ENCODE measurements at places on chromosomes 5 and 9.

DNA sequence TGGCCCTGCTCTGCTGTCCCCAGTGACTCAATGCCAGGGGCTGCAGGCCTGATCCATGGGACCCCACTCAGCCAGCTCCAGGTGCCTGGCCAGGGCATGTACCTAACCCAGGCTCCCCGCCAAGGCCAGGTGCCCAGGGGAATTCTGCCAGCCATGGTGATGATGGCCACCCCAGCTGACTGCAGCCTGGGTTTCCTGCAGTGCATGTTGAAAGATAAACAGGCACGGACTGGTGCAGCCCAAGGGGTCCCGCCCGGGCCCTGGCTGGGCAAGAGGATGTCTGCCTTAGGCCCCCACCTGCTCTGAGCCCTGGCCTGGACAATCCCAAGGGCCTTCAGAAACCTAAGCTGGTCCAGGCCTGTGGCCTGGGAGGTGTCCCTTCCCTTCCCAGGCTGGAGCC is 1.2 kb downstream of the ABCA2 start:
- DNase-seq, result no peak

DNA sequence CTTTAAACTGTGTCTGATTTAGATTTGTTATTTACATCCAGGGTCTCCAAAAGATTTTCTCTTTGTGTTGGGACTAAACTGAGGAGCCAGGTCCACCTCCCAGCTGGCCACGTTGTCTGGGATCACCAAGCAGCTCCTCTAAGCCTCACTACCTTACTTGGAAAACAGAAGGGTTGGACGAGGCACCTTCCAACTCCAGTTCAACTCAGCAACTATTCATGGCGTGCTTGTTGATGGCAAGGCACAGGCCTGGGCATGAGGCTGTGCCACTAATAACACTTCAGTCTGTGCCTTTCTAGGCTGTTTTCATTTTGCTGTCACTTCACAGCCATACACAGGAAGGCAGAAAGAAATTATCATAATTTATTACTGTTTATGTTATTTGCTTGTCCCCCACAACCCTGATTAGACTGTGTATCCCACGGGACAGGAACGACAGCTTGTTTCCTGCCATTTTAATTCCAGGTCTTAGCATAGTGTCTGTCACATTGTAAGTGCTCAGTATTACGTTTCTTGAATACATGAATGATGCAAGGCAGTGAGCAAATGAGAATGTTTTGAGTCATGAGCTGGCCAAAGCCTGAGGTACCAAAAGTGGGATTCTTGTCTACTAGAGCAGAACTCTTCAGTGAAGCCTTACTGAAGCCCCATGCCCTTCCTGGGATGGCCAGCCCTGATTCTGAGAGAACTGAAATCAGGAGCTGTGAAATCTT is 125.8 kb downstream of the GALNT10 start:
- DNase-seq, result no peak

- DNase-seq, result no peak
These were observed 369.2 kb downstream of the PLK2 start for GRCh38 chr5:58090704-58091103.

DNA sequence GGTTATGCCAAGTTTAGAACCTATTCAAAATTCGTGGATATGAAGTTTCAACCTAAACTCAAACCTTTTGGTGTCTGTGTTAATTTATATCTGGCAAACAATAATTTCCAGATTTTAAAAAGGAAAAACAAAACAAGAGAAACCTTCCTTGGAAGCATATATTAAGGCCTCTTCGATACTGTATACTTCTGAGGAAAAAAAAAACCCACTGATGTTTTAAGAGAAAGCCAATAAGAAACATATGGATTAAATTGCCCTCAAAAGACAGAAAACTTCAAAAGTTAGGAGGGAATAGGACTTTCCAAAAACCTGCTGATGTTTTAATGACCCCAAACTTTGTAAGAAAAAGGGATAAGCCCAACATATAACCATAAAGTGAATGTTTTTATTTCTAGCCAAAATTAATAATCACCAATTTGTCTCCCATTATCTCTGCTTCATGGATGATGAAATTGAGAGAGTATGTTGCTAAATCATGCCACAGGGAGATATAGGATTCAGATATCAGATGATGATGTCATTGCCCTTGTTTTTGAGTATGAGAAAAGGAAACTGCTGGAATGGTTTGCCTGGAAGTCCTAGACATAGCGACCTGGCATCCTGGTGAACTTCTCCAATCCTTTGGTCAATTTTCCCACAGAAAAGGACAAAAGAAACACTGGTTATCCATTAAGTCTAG is 423.9 kb downstream of the DMRT2 start:
- no peak for DNase-seq

DNA sequence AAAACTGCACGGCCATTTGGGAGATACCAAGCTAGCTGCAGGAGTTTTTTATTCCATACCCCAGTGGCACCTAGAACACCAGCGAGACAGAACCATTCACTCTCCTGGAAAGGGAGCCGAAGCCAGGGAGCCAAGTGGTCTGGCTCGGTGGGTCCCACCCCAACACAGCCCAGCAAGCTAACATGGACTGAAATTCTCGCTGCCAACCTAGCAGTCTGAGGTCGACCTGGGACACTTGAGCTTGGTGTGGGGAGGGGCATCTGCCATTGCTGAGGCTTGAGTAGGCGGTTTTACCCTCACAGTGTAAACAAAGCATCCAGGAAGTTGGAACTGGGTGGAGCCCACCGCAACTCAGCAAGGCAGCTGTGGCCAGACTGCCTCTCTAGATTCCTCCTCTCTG is 108.9 kb upstream of the CHD1 start:
- no peak for DNase-seq

DNA sequence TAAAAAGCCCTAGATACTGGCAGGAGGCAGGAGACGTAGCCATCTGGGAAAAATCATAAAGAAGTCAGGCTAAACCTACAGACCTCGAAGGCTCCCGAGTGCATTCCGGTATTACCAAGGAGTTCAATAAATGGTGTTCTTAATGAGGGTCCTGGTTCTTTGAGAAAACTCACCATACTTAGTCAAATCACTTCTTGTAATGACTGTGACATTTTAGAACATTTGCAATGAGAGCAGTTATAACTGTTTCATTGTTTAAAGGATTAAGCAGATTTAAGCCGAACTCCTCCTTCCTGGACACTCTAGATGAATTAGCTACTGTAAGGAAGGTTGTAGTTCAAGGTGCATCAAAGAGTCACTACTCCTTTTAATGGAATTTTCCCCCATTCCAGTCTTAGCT is 67.8 kb downstream of the EFNA5 start:
- no peak for DNase-seq

DNA sequence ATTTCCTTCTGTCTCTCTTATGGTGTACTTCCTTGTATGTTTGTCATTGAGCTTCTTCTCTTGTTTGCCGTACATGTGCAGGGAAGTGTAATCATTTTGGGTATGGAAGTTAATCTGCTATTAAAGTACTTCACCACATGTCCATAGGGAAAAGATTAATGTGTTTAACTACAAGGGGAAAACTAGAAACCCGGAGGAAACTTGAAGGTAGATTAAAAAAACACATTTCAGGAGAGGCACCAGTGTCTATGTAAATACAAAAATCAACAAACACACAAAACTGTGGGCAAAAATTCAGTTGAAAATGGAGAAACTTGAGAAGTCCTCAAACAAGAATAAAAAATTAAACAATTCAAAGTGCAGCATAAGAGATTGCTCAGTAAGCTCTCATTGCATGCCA is 166.4 kb downstream of the PBX3 start:
- no peak for DNase-seq

- DNase-seq, result no peak
These were observed 9.1 kb upstream of the PJA2 start for GRCh38 chr5:109418712-109419352.

- no peak for DNase-seq
These were observed 21.5 kb downstream of the TMC1 start for GRCh38 chr9:72542917-72543316.

DNA sequence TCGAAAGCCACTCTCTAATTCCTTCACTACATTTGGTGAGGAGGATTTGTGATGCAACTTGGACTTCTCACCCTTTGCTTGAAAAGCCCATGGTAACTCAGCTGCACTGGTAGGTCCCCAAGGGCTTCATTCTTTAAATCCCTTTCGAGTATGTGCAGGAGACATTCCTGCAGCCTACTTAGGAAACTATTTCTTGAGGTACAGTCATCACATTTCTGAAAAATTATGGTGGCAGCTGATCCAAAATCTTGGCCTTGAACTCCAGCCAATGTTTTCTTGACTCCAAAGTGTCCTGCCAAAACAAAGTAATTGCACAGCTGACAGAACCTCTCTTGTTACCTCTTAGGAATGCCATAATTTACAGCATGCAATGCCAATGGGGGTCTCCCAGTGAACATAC is 99.7 kb downstream of the NPR3 start:
- no peak for DNase-seq

DNA sequence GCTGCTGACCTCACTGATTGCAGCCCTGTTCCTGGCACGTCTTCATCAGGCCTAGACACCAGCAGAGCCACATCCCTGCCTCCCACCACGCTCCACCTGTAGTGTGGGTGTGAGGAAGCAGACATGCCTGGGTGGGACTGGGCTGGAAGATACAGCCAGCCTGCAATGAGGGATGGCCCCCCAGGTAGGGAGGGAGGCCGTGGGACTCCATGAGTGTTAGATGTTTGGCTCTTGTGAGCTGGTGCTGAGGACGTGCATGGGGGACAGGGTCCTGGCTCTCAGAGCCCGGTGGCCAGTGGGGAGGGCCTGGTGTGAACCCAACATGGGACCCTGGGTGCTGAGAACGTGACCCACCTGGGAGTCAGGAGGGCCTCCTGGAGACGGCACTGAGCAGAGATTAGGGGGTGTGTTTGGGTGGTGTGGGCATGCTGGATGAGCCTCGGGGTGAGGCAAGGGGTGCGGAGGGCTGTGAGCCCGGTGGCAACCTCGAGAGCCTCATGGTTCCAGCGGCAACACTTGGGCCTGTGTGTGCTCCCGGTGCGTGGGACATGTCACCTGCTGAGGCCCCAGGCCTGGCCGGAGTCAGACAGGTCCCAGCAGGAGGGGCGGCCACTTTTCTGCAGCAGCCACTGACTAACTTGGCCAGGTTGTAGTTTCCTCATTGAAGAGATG is 87.6 kb downstream of the PHF2 start:
- no peak for DNase-seq

DNA sequence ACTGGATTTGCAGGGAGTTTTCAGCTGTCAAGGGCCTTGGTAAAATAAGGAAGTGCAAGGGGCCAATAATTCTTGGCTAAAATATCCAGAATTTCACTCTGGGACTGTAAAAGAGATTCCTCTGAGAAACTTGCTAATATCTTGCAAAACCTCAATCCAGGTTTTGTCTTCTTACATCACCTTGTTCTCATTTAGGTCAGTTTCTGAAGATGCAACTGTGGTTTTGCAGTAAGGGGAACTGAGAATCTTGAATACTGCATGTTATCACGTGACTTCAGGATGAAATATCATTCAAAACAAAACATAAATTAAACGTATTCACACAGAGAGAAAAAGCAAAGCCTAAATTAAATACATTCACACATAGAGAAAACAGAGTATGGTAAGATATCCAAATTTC is 35.0 kb upstream of the RIC1 start:
- DNase-seq, result peak; percentile 58

GRCh38 chr5:65068410-65068809 is 299.7 kb downstream of the CWC27 start:
- no peak for DNase-seq

- no peak for DNase-seq
These were observed 15.3 kb upstream of the SAP30L start for GRCh38 chr5:154430466-154430865.

- no peak for DNase-seq
These were observed 24.4 kb downstream of the SHC3 start for GRCh38 chr9:89154218-89154617.

GRCh38 chr9:69822116-69822750 is 1.6 kb downstream of the CFAP95 start:
- no peak for DNase-seq

- DNase-seq, result no peak
These were observed 138.8 kb upstream of the RETREG1 start for GRCh38 chr5:16755641-16756040.

GRCh38 chr5:173665326-173665725 is 48.9 kb upstream of the BOD1 start:
- no peak for DNase-seq

DNA sequence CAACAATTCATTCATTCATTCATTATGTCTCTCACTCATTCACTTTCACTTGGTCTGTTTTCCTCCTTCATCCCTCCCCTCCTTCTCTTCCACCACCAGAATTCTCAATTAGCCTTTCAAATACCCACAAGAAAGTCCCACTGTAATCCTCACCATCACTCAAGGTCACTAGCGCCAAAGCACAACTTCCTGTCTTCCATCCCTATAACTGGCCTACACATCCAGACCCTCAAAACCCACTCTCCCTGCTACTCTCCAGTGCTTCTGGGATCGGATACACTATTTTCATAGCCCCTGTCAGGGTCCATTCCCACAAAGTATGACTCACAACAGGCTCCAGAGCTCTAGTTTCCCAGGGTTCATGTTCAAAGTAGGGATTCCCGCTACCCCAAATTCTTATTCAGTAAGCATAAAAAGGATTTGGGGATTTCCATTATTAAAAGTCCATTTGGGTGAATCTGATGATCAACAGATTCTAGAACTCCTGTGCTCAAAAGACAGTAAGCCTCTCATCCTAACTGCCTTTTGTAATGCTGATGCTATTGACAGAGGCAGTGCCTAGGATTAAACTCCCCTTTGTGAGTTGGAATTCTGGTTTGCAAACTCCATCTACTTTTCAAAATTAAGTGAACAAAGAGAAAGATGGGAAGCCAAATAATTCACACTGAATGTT is 250.9 kb downstream of the SEMA5A start:
- DNase-seq, result no peak

- no peak for DNase-seq
These were observed 25.3 kb upstream of the COL5A1 start for GRCh38 chr9:134616341-134616740.

- no peak for DNase-seq
These were observed 2.6 kb downstream of the IL5 start for GRCh38 chr5:132540764-132541163.

DNA sequence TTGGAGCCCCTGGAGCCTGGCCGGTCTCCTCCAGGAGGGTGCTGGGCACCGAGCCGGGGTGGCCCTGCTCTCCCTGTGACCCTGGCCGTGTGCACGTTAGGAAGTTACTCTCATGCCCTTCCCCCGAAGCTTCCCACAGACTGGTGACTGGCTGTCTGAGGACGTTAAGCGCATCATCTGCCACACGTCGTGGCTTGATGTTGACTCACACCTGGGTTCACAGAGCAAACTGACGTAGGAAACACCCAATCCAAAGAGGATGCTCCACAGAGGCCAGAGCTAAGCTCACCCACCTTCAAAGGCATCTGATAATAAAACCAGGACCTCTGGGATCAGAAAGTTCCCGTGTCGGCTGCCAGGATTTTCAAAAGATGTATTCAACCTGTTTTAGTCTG is 152.9 kb upstream of the PHYKPL start:
- DNase-seq, result no peak
